ENCODE measurements at places on chromosomes 13 and 19. TPM values are rescaled to one million over a fixed set of nuclear protein-coding genes. Genes with fewer than 3 reads are reported as not detected.

Gene FFAR2
- total RNA-seq, result not detected

Gene KLC3
- 22.8 TPM for total RNA-seq

Gene GRIK5
- 1.7 TPM for total RNA-seq

Gene AZU1
- not detected for total RNA-seq

Gene AMER2
- not detected for total RNA-seq

Gene WASF3
- total RNA-seq, result 3.4 TPM
